Common myeloid progenitor, CD34-positive (primary cell): ENCODE measurements at places on chromosomes 13 and 19.

DNA sequence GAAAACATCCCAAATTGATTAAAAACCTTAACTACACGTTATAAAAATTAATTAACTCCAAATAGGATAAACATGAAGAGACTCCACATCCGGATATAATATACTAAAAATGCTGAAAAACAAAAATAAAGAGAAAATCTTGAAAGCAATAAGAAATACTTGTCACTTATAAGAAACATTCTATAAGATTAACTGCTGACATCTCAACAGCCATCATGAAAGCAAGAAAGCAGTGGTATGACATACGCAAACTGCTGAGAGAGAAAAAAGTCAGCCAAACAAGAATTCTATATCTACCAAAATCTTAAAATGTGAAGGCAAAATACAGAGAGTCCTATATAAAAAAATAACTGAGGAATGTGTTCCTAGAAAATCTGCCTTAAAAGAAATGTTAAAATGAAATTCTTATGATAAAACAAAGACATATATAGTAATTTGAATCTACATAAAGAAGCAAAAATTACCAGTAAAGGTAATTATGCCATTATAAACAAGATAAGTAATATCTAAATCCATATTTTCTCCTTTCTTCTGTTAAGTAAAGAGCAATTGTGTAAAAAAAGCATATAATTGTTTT lies 1851.1 kb downstream of the PCDH9 start:
- peak; percentile 19 for DNase-seq

- no peak for DNase-seq
These were observed 340.7 kb downstream of the SLC7A1 start for GRCh38 chr13:29254626-29255370.

GRCh38 chr19:49930483-49931011 lies 1.2 kb upstream of the NUP62 start:
- peak; percentile 35 for DNase-seq

DNA sequence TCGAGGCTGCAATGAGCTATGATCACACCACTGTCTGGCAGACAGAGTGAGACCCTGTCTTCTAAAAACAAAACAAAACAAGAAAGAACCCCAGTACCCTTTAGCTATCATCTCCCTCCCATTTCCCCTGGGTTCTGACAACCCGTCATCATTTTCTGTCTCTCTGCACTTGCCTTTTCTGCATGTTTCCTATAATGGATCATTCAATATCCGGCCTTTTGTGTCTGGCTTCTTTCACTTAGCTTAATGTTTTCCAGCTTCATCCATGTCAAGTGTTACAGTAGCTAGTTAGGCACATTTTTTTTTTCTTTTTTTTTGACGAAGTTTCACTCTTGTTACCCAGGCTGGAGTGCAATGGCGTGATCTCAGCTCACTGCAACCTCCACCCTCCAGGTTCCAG lies 16.5 kb downstream of the AP2S1 start:
- no peak for DNase-seq

- peak; percentile 53 for DNase-seq
These were observed 729 bp upstream of the MADCAM1 start for GRCh38 chr19:495402-496111.

GRCh38 chr19:33686262-33686661 lies 64.5 kb downstream of the CHST8 start:
- DNase-seq: no peak

GRCh38 chr13:44433863-44434765 lies 60.5 kb downstream of the SERP2 start:
- no peak for DNase-seq

GRCh38 chr19:14272623-14273022 lies 66.7 kb upstream of the ADGRL1 start:
- DNase-seq: no peak

GRCh38 chr13:87093399-87093798 lies 577.8 kb upstream of the SLITRK5 start:
- no peak for DNase-seq

- peak; percentile 12 for DNase-seq
These were observed 67.7 kb upstream of the STARD13 start for GRCh38 chr13:33353210-33353609.

- DNase-seq: no peak
These were observed 88.0 kb downstream of the ABCC4 start for GRCh38 chr13:95212983-95213850.

DNA sequence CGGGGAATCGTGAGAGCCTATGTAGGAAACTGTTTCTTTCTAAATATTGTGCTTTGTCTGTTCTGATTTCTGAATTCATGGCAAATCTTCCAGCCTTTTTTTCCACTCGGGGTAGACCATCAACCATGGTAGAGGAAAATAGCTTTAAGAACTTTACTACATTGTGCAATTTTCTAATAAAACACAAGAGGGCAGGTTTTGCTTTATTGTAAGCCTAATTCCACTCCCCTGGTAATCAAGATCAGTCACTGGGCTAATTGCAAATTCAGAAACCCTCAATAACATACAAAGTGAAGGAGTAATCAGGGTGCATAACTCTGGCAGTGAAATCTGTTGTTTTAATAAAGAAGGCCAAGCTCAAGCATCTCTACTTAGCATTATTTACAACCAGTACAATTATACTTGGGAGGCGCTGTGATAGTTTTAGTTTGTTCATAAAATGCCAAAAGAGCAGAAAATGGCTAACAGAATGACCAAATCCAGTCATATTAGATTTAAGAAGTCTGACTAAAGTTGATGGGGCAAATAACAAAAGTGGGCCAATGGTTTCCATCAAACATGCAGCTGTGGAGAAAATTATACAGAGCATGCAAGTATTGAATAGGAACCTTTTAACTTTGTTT lies 43.8 kb downstream of the DCT start:
- DNase-seq: peak; percentile 59

DNA sequence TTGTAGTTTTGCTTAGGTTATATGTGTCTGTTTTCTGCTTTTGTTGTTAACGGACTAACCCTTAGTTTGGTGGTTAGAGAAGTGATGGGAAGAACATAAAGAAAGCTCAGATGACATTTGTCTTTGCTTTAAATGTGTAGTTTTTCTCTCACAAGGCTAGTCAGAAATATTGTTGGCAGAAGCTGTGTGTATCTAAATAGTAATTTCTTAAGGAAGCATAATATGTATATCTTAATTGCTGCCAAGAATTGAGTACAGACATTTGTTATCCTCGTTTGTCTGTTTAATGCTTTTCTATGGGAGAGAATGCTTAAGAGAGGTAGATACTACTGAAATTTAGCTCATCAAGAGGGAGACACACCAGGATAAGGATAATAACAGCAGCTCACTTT lies 2.7 kb downstream of the RGCC start:
- no peak for DNase-seq

DNA sequence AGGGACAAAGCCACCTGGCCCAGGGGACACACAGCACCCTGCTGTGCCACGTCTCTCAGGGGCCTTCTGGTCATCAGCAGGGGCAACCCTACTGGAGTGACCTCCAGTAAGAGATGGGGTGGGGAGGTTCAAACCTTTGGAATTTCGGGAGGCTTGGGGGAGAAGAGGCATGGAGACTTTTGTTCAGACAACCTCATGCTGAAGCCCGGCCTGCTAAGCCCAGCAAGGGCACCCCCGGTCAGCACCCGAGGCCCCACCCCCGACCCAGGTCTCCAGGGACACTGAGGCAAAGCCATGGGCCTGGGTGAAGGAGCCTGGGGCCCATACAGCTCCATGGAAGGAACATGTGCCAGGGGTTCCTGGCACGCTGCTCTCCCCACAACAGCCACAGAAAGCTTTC lies 23.3 kb downstream of the ZNF787 start:
- DNase-seq: no peak

GRCh38 chr19:33388725-33389420 lies 15.4 kb downstream of the CEBPG start:
- no peak for DNase-seq

DNA sequence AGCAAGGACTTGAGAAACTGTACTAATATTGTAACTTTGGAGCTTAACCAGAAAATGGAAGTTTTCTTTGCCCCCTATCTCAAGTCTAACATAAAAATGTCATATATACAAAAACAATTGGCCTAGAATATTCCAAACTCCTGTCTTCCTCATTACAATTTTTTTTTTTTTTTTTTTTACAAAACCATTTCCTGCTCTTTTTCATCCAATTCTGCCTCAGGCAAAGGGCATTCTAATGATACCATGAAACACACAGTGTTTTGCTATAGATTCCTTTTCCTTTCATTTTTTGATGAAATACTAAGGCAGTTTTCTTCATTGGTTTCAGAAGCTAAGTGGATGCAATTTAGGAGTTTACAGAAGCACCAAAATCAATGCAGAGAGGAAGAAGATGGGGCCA lies 119.7 kb downstream of the LHFPL6 start:
- DNase-seq: no peak

GRCh38 chr13:27083183-27083582 lies 88.4 kb downstream of the USP12 start:
- no peak for DNase-seq

- DNase-seq: no peak
These were observed 33.8 kb upstream of the SACS start for GRCh38 chr13:23467048-23467931.

GRCh38 chr13:94371855-94372254 lies 107.6 kb downstream of the DCT start:
- no peak for DNase-seq
